Amniotic stem cell (primary cell): ENCODE measurements at places on chromosomes 6 and 20.

DNA sequence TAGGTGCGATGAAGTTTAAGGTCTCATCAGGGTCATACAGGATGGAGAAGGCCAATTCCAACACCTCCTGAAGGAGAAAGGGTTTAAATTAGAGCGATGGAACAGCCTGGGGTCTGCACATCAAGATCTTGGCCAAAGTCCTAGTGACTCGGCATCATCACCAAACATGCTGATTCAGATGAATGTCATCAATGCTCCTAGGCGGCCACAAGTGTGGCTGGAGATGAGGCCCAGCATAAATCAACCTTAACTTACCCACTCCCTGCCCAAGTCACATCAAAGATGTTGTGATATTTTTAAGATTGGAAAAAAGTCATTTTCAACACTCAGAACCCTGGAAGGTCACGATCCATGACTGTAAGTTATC, 37.5 kb downstream of the ELMO2 start:
- no peak for DNase-seq

DNA sequence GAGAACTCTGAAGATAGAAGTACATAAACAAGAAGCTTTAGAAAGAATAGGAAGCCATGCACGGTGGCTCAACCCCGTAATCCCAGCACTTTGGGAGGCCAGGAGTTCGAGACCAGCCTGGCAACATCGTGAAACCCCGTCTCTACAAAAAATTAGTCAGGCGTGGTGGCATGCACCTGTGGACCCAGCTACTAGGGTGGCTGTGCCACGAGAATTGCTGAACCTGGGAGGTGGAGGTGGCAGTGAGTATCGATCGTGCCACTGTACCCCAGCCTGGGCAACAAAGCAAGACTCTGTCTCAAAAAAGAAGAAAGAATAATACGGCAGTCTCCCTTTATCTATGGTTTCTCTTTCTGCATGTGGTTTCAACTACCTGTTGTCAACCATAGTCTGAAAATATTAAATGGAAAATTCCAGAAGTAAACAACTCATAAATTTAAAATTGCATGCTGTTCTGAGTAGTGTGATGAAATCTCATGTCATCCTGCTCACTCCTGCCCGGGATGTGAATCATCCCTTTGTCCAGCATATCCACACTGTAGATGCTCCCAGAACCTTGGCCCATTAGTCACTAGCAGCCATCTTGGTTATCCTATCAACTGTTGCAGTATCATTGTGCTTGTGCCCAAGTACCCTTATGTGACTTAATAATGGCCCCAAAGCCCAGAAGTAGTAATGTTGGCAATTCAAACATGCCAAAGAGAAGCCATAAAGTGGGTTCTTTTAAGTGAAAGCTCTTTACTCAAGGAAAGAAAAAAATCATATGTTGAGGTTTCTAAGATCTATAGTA, 22.1 kb downstream of the DEK start:
- peak; percentile 59 for DNase-seq

- no peak for DNase-seq
These were observed 1.7 kb downstream of the CDC25B start for GRCh38 chr20:3797592-3798372.

DNA sequence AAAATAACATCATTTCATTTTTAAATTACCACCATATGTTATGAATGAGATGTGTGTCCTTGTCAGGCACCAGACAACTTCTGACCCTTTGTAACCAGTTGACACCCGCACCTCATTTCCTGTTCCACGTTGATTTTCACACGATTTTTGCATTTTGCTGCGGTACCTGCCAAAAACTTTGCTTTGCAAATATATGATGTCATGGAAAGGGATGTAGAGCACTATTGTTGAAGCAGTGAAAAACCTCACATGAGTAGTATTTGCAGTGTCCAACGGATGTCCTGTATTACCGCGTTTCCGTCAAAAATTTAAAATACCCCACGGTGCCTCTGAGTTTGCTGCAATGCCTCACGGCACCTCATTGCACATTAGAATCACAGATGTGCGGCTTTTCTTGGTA, 115.6 kb downstream of the MTHFD1L start:
- DNase-seq: no peak

GRCh38 chr6:125554456-125554855, 195.0 kb upstream of the HEY2 start:
- DNase-seq: no peak

DNA sequence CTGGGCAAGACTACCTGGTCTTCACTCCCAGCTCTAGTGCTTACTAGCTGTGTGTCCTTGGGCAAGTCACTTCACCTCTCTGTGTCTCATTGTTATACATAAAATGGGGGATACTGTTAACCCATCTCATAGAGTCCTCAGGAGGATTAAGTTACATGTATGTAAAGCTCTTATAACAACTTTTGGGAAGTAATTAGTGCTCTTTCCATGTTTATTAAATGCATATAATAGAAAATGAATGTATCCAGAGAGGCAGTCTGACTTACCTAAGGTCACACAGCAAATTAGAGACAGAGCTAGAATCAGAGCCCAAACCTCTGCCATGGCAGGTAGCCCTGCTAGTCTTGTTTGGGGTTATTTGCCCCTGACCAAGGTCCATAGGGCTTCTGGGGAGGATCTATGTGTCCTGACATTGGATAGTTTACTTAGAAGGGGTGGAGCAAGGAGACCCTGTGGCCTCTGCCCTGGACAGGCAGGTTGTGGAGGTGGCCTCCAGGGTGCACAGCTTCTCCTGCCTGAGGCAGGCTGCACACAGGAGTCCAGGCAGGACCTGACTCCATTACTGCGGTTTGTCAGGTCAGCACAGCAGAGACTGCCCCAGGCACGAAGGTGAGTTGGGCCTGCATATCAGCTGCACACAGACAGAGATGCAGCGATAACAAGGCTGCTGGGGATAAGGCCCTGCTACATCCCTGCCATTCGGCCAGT, 8.4 kb upstream of the MAPK13 start:
- DNase-seq: no peak

GRCh38 chr6:79506251-79506650, 31.0 kb downstream of the LCA5 start:
- no peak for DNase-seq

- no peak for DNase-seq
These were observed 122.3 kb upstream of the CLDN20 start for GRCh38 chr6:155141512-155141911.

DNA sequence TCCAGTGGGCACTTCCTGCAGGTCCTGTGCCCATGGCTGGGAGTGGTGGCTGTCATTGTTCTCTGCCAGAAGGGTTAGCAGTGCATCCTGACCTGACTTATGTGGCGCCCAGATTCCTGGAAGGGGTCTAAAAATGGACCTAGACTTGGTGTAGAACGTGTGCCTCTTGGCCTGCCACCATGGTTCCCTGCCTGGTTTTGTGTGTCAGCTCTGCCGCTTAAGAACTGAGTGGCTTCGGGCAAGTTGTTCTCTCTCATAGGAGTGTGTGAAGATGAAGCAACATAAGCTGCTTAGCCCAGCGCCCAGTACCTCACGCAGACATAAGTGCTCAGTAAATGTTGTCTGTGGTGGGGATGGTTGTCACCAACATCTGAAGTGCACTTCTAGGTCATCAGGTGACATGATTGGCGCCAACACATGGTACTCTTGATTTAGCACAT, 52.1 kb downstream of the PTPN1 start:
- no peak for DNase-seq

DNA sequence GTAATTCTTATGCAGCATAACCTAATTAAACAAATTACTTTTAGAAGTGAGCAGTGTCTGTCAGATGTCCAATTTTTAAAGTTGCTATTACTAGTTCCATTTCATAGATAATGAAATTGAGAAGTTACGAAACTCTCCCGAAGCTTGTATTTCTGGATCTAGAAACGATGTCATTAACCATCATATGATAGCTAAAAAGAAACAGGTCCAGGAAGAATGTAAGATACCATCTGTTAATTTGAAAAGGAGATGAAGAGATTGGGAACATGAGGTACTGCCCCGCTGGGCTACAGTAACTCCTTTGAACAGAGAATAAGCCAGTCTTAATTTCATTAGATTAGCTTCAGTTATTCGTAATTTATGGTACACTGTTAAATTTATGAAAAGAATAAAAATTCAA, 47.5 kb upstream of the TMX4 start:
- DNase-seq: no peak

DNA sequence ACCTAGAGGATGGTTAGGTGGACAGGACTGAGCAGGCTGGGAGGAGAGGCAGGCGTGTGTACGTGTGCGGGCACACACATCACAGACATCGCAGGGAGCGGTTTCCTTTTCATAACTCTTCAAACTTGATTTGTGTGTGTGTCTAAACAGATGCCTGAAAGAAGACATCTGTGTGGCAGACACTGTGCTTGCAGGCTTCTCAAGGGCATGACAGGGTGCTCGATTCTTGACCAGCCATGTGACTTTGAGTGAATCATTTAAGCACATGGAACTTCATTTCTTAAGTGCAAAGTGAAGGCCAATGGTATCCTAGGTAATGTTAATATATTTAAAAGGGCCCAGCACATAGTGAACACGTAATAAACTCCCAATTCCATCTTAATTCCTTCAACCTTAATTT, 186.5 kb downstream of the SCP2D1 start:
- DNase-seq: no peak

DNA sequence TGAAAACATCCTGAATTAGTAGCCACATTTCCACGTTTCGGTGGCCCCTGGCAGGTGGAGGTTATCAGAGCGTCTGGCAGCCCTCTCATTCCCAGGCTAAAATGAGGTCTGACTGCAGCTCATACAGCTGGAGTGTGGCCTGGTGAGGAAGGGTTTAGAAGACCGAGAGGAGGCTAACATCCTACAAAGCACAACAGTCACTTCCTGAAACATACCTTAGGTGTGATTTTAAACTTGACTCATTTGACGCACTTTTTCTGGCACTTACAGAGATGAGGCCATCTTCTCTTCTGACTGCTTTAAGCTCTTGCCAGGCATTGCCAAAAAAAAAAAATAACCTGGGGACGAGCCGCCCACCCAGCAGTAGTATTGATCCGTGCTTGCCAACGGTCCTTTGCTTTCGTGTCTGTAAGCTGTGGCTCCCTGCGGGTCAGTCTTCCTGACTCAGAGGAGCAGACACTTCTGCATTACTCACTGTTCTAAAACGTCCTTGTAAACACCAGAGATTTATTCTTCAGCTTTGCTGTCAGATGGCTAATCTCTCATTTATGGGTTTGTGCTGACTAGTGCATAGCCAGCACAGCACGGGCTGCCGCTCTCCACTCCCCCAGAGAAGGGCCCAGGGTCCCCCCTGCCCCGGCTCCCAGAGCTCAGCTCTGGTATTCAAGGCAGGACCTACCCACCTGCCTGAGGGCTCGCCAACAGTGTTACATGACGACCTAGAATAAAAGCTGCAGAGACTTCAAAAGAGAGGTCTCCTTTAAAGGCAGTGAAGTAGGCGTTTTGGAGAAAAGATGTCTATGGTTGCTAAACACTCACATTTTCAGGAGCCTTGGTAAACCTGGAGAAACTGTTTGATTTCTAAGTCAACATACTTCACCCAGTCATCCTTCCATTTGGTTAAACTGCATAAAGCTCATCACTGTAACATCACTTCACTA, 78.5 kb upstream of the FRMD1 start:
- DNase-seq: no peak

- no peak for DNase-seq
These were observed 187.0 kb downstream of the DTNBP1 start for GRCh38 chr6:15475872-15476271.

- no peak for DNase-seq
These were observed 8.6 kb downstream of the HS3ST5 start for GRCh38 chr6:114334237-114334636.

DNA sequence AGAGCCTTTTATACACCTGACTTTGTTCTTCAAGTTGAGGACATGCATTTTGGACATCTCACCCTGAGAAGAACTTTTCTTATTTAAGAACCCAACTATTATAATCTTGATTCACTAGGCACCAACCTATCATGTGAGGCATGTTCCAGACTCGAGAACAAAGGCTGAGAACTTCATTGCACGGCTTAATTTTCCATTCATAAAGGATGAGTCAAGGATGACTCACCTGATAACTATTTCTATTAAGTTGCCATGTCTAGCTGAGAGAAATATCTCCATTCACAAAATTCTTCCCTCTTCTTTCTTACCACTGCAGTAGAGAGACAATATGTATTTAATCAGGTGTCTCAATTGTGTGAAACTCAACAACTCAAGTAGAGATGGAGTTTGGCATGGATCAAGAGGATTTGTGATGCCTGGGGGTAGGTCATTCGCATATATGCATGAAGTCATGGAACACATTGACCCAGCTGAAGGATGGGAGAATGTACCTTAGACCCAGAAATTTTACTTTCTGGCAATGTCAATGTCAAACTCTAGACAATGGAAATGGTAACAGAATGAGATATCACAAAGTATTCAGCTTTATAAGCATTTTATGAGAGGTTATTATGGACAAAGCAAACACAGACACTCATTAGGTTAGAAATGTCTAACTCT, 208.7 kb upstream of the PRND start:
- DNase-seq: peak; percentile 39

DNA sequence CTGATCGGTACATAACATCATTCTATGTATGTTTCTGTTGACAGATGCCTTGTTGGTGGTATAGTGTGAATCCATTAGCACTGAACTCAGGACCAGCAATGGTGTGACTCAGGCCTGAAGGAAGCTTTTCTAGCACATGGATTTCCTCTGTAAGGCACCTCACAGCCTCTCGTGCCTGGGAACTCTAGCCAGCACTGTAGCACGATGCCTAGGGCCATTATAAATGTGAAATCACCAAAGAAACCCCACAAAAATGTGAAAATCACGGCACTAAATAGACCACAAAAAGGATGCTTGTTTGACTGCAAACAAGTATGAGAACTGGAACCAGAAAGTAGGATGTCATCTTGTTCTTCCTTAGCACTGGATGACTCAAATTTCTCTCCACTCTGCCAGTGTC, 63.7 kb upstream of the NKX2-2 start:
- DNase-seq: no peak

DNA sequence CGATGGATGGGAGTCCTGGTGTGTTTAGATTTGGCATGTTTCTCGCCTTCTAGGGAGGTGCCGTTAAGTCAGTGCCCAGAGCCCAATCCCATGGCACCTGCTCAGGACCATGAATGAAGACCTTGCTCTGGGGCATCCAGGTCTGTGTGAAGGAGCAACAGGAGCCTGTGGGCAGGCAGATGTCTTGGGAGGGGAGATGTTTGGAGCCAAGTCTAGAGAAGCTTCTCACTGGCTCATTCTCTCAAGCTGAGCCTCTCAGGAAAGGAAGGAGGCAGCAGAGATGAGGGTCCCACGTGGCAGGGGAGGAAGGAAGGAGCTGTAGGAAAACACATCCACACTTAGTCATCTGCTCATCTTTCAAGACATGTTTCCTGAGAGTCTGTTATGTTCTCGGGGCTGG, 9.5 kb upstream of the SIRPB1 start:
- DNase-seq: no peak
